ENCODE measurements at places on chromosomes 11 and 22. TPM values are rescaled to one million over a fixed set of nuclear protein-coding genes. Genes with fewer than 3 reads are reported as not detected.

The ASPHD2 gene
- total RNA-seq = 5.5 TPM

The OR8G1 gene
- total RNA-seq = not detected

The PATE2 gene
- not detected for total RNA-seq

The OR10D3 gene
- total RNA-seq = not detected

The SLC35E4 gene
- total RNA-seq = 15.3 TPM

The KDM4E gene
- not detected for total RNA-seq

The OR2AG2 gene
- 0.46 TPM for total RNA-seq

The LRRN4CL gene
- 0.37 TPM for total RNA-seq

The ARFGAP2 gene
- 84.3 TPM for total RNA-seq

- no peak for DNase-seq
- no peak overlapping the region for H3K27ac ChIP-seq
- H3K4me3 ChIP-seq = no peak overlapping the region
- H3K4me1 ChIP-seq = peaks cover 28% of the 10 kb centered on the region
- no peaks in the 10 kb centered on the region for H3K27me3 ChIP-seq
These were observed 7.9 kb downstream of the PACS1 start for GRCh38 chr11:66077927-66078326.

DNA sequence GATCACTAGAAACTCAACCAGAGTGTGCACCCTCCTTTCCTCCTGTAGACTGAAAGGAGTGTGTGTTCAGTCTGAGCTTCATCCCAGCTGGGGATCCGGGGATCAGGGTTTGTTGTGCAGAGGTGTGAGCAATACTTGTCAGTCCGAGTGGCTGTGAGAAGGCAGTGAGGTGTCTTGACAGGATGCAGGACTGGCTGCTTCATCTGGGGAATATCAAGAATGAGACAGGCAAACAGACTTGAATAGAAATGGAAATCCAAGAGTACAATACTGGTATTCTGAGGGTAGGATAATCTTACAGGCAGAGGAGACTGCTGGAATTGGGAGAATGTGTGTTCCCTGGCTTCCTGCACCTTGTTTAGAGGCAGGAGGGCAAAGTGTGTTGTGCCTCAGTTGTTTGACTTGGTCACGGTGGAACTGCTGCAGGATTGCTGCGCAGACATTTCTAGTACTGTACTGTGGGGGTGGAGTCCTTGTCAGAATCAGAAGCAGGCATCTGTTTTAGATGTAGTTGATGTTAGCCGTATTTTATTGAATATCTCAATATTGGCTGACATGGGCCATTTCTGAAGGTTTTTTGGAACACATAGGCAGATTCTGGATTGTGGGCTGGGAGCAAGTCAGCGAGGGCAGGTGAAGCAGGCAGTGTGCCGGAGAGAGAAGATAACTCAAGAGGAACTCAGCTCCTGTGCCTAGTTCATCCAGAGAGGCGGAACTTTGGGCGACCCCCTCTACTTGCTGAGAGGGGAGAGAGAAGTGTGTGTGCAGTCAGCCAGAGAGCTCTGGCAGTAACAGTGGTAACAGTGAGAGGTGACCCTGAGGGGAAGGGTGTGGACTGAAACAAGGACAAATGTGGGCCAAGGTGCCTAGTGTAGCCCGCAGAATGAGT, 27.1 kb upstream of the GRK2 start:
- peak; percentile 21 for DNase-seq
- H3K27me3 ChIP-seq = no peaks in the 10 kb centered on the region
- H3K4me3 ChIP-seq = no peak overlapping the region
- peak overlapping the region; percentile 34 for H3K27ac ChIP-seq
- H3K4me1 ChIP-seq = peaks cover 23% of the 10 kb centered on the region

DNA sequence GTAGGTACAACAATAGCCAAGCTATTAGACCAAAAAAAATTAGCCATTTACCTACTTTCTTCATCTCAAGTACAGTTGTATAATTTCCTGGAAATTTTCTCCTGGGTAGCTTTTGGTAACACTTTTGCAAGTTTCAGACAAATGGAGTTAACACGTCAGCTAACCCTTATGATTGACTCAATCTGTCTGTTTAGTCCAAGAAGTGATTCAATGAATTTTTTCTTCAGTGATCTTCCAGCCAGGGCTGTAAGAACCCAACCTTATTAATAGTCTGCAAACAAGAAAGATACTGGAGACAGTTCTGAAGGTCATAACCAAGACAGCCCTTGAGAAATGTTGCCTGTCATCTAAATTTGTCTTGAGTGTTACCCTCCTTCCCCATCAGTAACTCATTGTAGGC, 30.1 kb upstream of the FIBIN start:
- H3K27me3 ChIP-seq = no peaks in the 10 kb centered on the region
- no peak overlapping the region for H3K27ac ChIP-seq
- DNase-seq = no peak
- no peaks in the 10 kb centered on the region for H3K4me1 ChIP-seq

- peak; percentile 36 for DNase-seq
- H3K4me1 ChIP-seq = no peaks in the 10 kb centered on the region
- no peak overlapping the region for H3K27ac ChIP-seq
- H3K27me3 ChIP-seq = peaks cover 50% of the 10 kb centered on the region
These were observed 15.0 kb upstream of the CYB5R2 start for GRCh38 chr11:7688238-7688826.

DNA sequence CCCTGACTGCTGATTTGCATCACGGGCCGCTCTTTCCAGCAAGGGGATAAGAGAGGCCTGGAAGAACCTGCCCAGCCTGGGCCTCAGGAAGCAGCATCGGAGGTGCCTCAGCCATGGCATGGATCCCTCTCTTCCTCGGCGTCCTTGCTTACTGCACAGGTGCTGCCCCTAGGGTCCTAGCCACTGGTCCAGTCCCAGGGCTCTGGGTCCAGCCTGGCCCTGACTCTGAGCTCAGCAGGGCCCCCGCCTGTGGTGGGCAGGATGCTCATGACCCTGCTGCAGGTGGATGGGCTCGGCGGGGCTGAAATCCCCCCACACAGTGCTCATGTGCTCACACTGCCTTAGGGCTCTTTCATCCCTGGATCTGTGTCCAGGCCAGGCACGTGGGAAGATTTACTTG, 7.0 kb upstream of the IGLL5 start:
- H3K4me1 ChIP-seq = no peaks in the 10 kb centered on the region
- DNase-seq = no peak
- H3K36me3 ChIP-seq = no peaks in the 10 kb centered on the region
- H3K27ac ChIP-seq = no peak overlapping the region
- no peak overlapping the region for H3K4me3 ChIP-seq
- H3K27me3 ChIP-seq = no peaks in the 10 kb centered on the region

- H3K4me3 ChIP-seq = no peak overlapping the region
- H3K27ac ChIP-seq = no peak overlapping the region
- no peaks in the 10 kb centered on the region for H3K4me1 ChIP-seq
These were observed 33.7 kb upstream of the TH start for GRCh38 chr11:2205214-2205720.

DNA sequence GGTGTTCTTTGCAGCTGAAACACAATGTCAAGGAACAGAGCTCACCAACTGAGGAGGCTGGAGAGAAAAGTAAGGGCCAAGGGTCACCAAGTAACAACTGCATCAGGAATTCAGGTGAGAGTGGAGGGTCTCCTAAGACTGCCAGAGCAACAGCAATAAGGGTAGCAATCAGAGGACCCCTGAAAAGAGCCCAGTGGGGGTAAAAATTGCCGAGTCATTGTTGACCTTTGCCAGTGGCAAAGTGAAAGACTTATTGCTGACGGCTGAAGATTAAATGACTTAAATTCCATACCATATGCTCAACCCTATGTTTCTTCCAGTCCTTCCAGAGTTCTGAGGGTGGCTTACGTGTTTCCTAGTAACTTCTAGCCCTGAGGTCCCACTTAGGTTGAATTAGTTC, 51.9 kb upstream of the ARHGAP42 start:
- no peak overlapping the region for H3K4me3 ChIP-seq
- no peaks in the 10 kb centered on the region for H3K36me3 ChIP-seq
- H3K4me1 ChIP-seq = peaks cover 9% of the 10 kb centered on the region
- DNase-seq = no peak
- no peaks in the 10 kb centered on the region for H3K27me3 ChIP-seq
- no peak overlapping the region for H3K27ac ChIP-seq

GRCh38 chr22:45454275-45454674, 40.8 kb downstream of the RIBC2 start:
- H3K27ac ChIP-seq = no peak overlapping the region
- no peak for DNase-seq
- H3K4me1 ChIP-seq = no peaks in the 10 kb centered on the region

DNA sequence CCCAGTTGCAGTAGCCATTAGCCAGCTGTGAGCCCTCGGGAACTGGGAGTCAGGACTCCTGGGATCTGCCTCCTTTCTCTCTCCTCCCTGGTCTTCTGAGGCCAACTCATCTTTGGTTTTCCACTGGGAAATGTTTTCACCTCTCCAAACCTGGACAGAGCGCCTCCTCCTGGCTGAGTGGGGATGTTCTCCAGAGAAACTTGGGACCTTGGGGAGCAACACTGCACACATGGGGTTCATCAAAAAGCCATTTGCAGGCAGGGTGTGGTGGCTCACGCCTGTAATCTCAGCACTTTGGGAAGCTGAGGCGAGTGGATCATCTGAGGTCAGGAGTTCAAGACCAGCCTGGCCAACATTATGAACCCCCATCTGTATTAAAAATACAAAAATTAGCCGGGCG, 145.4 kb downstream of the NECTIN1 start:
- no peaks in the 10 kb centered on the region for H3K36me3 ChIP-seq
- no peak overlapping the region for H3K4me3 ChIP-seq

DNA sequence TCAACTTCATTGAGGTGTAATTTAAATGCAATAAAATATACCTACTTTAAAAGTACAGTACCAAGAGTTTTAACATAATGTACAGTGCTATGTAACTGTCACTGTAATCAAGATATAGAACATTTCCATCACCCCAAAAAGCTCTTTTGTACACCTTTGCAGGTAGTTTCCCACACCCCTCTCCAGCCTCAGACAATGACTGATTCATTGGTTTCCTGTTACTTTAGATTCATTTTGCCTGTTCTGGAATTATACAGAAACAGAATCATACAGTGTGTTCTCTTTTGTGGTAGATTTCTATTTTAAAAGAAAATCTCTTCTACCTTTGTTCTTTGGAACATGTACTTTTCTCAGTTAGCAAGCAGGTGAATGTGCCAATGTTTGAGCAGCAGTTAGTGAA, 38.2 kb downstream of the SHISA8 start:
- no peak overlapping the region for H3K27ac ChIP-seq
- H3K27me3 ChIP-seq = no peaks in the 10 kb centered on the region
- no peak for DNase-seq
- H3K36me3 ChIP-seq = peaks cover 42% of the 10 kb centered on the region
- H3K4me1 ChIP-seq = no peaks in the 10 kb centered on the region
- no peak overlapping the region for H3K4me3 ChIP-seq

DNA sequence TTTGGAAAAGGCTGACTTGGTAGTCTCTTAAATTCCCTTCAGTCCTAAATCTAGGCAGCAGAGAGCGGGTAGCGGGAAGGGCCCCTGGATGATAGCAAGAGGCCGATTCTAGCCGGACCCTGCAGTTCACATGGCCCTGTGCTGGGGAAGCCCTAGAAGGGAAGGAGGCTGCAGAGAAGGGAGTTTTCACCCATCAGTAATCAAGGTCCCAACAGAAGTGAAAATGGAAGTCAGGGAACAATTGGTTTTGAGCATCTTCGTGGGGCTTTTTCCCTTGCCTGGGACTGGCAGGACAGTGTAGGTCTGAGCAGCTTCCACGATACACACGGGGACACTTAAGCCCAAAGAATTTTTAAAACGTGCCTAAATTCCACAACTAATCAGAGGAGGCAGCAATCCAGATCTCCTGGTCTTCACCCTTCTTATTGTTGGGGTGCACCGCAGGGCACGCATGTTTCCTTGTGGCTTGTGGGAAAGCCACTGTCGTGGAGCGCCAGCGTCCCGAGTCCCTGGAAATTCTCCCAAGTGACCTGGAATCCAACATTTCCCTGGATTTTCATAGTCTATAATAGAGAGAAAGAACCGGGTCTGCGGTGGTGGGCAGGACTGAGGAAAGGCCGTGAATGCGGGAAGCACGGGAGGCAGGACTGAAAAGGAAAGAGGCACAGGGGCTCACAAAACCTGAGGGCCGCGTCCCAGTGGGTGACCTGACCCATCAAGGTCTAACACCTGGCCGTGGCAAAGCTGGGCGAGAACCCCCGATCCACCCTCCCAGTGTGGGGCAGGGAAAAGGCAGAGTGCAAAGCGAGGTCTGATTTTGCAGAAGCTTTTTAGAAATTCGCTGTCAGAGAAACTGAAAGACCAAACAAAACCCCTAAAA, 846 bp upstream of the OAF start:
- no peak overlapping the region for H3K4me3 ChIP-seq
- peaks cover 34% of the 10 kb centered on the region for H3K4me1 ChIP-seq
- H3K36me3 ChIP-seq = no peaks in the 10 kb centered on the region

DNA sequence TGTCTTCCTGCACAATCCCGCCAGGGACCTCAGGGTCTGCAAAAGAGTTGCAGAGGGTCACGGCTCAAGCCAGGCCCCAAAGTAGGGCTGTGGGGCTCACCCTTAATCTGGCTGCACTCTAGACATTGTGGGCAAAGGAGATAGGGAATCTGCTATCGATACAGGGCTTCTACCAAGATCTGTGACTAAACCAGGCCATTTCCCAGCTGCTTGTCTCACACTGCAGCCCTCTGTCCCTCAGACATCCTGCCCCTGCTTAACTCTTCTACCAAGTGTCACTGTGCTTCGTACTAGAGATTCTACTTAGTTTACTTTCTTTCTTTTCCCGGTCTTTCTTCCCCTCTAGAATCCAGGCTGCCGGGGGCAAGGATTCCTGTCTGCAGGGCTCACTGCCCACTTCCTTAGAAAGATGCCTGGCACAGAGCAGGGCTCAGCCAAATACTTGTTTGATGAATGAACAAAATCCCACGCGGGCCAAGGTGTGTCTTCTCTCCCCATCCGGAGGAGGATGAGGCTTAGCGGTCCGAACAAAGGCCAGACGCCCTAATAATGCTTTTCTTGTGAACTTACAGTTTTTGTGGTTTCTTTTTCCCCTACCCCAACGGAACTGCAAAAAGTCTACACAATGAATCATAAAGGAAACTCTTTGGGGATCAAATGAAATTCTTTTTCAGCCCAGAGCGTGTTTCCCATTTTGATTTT, 61.3 kb upstream of the ANO1 start:
- no peaks in the 10 kb centered on the region for H3K27me3 ChIP-seq
- peak; percentile 4 for DNase-seq
- H3K36me3 ChIP-seq = no peaks in the 10 kb centered on the region
- no peak overlapping the region for H3K27ac ChIP-seq
- H3K4me1 ChIP-seq = no peaks in the 10 kb centered on the region

DNA sequence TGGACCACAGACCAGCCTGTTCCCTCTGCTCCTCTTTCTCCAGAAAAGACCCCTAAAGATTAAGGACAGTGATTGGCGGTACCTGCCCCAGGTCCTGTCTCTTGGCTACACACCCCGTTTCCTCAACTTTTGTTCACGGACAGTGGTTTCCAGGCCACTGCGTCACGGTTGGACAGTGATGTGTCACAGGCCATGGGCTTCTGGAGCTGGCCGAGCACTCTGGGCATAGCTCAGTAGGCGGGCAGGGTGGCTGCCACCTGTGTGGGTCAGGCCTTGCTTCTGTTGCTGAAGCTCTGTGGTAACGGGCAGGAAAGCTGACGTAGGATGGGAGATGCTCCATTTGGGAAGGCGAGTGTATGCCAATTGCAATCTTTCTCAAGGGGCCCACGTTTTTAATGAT, 13.6 kb downstream of the TUB start:
- no peak overlapping the region for H3K27ac ChIP-seq
- no peaks in the 10 kb centered on the region for H3K36me3 ChIP-seq
- no peaks in the 10 kb centered on the region for H3K4me1 ChIP-seq
- no peaks in the 10 kb centered on the region for H3K27me3 ChIP-seq
- no peak for DNase-seq

GRCh38 chr22:47676685-47677084, 914.2 kb downstream of the TBC1D22A start:
- H3K36me3 ChIP-seq = no peaks in the 10 kb centered on the region
- no peak for DNase-seq
- no peaks in the 10 kb centered on the region for H3K27me3 ChIP-seq
- H3K4me1 ChIP-seq = no peaks in the 10 kb centered on the region
- H3K4me3 ChIP-seq = no peak overlapping the region

GRCh38 chr11:114250993-114251814, 45.0 kb upstream of the NNMT start:
- no peak for DNase-seq
- no peaks in the 10 kb centered on the region for H3K27me3 ChIP-seq
- no peaks in the 10 kb centered on the region for H3K4me1 ChIP-seq
- H3K27ac ChIP-seq = no peak overlapping the region

Data from endothelial cell of umbilical vein (primary cell).